ENCODE measurements at places on chromosomes 1 and 21. TPM values are rescaled to one million over a fixed set of nuclear protein-coding genes. Genes with fewer than 3 reads are reported as not detected.
A peak's percentile ranks its signal among the peaks of the same experiment; 100 is the strongest.

DNA sequence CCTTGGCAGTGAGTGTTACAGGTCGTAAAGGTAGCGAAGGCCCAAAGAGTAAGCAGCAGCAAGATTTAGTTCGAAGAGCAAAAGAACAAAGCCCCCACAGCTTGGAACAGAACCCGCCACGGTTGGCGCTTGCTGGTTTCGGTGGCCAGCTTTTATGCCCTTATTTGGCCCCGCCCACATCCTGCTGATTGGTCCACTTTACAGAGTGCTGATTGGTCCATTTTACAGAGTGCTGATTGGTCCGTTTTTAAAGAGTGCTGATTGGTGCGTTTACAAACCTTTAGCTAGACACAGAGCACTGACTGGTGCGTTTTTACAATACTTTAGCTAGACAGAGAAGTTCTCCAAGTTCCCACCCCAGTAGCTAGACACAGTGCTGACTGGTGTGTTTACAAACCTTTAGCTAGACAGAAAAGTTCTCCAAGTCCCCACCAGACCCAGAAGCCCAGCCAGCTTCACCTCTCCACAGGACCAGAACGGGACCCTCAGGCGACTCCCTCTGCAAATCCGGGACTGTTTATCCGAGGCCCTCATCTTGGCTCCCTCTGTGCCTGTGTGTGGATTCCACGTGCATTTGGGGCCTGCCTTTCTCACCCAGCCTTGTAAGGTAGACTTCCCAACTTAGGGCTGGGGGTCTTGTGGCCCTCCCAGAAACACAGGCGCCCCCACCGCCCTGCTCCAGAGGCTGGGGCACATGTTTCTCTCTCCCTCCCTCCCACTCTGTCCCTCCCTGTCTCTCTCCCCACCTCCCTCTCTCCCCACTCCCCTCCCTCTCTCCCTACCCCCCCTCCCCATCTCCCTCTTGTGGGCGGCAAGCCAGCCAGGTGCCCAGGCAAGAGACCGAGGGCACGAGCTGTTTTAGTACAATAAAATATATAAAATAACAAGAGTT, 12.6 kb downstream of the FTCD start:
- DNase-seq = peak; percentile 47

DNA sequence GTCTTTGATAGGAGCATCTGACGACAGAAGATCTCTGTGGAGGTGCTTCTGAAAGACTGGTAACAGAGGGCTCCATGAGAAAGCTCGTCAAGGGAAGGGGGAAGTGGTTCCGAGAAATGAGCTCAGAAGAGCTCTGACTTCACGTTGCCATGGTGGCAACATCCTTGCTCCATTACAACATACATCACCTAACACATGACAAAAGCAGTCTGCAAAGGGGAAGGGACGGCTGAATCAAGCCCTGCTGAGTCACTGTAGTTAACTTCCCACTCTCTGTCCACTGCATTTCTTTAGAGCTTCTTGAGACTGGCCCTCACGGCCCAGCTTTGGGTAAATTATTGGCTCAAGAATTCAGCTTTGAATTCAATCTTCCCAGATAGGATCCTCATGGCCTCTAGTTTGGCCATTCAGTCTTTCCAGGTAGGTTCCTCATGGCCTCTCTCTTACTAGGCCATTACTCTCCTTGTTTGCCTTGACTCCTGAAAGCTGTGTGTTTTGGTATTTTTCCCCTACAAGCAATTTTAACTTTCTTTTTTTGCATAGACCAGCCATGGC, 88.0 kb upstream of the ZNF648 start:
- DNase-seq = peak; percentile 52

DNA sequence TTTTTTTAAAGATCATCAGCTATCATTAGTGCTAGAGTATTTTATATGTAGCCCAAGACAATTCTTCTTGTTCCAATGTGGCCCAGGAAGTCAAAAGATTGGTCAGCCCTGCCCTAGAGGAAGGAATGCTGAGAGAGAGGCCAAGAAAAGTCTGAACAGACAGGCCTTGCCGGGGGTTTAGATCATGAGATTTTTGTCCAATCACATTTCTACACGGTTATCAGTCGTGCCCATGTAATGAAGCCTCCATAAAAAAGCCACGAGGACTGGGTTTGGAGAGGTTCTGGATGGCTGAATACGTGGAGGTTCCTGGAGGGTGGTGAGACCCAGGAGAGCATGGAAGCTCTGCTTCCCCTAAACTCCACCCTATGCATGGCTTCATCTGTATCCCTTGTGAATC, 24.3 kb upstream of the ENO1 start:
- no peak for DNase-seq

DNA sequence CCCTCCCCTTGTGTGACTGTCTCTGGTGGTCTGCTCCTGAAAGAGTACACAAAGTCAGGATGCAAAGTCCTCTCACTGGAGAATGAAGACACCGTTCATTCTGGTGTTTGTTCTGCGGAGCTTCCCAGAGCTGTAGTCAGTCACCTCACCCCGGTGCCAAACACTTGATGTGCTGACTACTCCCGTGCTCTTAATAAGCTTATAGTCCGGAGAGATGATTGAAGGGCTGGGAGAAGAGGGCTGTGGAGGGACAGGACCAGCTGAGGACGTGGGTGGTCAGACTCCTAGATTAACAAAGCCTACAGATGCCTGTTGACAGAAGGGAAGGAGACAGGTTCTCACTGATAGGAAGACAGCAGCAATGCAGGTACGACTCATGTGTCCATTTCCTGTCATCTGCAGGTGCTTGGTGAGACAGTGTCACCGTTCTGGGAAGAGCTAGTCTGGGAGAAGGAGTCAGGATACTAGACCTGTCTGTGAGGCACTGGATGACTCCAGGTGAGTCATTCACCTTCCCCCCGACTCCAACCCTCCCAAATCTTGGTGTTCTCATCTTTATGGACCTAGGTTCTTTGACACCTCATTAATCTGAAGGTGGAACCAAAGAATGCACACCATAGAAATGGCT, 40.4 kb upstream of the LRRN2 start:
- no peak for DNase-seq

- peak; percentile 71 for DNase-seq
These were observed 31.1 kb upstream of the POFUT2 start for GRCh38 chr21:45318556-45319404.

DNA sequence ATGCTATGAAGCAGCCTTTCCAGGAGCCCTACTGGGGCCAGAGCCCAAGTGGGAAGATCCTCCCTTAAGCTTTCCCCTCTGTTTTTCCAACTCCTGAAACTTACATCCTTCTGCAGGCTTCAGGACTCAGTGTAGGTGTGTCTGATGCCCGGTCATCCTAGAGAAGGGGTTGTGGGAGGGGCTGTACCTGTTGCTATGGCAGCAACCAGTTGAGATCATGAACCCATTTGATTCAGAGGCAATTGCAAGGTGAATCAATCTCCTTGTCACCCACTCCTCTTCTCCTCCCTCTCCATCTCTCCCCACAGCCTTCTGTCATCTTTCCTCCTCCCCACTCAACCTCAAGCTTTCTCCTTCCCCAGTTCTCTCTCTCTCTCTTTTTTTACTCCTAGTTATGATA, 151.8 kb downstream of the CACNA1E start:
- DNase-seq = no peak

ADORA1 gene
- total RNA-seq = 0.53 TPM
